ENCODE measurements at places on chromosomes 2 and 18.

- DNase-seq: no peak
Observed at GRCh38 chr2:101041413-101041812, 39.3 kb downstream of the RPL31 start.

GRCh38 chr2:120658042-120658769 is 77.5 kb upstream of the GLI2 start:
- no peak for DNase-seq

DNA sequence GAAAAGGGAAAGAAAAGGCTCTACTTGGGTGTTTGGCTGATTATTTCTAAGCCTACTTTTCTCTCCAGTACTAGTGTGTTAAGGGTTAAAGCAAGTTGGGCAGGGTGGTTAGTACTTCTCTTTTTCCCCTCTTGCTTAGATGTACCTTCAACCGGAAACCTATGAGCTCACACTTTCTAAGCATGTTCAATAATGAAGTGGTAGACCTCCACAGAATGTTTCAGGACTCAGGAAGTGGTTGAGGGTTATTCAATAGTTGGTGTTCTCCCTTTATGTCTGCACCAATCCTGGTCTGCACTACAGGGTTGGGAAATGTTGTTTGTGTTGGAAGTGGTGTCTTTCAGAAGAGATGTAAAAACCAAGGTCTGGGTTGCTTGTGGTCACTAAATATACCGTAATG is 137.1 kb downstream of the ZEB2 start:
- no peak for DNase-seq

DNA sequence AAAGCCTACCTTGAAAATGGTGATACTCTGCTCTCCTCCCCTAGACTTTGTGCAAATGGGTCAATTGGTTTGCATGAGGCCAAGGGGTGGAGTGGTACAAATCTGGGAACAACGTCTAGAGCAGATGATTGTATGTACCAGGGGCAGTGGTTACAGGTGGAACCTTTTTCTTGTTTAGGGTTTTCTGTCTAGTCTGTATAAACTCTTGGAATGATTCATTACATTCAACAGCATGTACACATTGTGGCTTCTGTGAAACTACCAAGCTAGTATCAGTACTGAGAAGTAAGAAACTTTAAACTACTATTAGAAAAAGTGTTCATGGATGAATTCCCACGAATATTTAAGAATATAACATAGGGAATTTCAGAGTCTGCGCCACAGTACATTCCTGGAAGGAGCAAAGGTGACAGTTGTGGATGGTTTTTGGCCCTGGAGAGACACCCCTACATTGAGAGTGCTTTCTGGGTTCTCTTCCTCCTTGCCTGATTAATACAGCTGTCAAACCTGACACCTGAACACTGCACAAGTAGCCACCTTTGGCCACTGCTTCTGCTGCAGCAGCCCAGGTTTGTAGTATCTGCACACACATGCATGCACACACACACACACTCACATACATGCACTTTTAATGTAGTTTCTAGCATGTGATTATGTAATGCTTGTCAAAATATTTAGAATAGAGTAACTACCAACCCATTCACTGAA is 30.0 kb downstream of the CFAP221 start:
- DNase-seq: no peak

GRCh38 chr2:11807156-11808015 is 61.0 kb downstream of the LPIN1 start:
- DNase-seq: no peak

GRCh38 chr2:175309799-175310198 is 128.3 kb upstream of the ATP5MC3 start:
- peak; percentile 69 for DNase-seq

DNA sequence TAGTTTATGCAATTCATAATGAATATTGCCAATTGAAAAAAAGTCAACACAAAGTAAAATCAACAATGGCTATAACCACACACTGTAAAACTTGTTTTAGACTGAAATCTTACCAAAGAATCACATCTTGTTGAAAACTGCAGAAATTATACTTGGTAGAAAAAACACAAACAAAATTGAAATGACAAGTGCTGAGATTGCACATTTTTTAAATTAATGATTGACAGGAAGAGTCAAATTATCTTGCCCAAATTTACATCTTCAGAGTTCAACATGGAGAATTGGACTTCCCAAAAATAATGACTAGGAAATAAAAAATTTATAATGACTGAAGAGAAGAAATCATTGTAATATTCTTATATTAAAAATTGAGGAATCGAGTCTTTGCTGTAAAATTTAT is 84.6 kb upstream of the TTC39C start:
- no peak for DNase-seq

DNA sequence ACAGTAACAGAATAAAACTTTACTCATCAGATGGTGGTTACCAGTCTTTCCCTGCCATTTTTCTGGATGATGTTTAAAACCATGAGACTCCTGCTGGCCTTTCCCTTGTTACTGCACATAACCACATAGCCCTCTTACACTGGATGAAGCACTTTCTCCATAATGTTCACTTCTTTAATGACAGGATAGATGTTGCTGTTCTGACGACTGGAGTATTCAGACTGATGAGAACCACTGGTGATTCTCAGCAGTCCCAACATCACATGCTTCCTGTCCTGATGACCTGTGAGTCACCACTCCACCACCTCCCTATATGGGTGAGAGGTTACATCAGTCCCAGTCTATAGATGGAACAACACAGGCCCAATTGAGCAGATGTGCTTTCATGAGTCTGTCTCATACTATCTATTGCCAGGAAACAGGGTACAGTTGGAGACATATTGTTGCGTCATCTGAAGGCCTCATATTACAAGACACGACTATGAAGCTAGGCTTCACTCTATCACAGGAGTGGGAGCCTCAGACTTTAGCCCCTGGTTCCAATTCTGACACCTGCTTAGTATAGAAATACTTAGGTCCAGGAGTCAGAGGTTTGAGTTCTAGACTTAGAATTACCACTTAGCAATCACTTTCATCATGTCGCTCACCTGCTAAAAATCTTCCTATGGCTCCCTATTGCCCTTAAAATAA is 145.7 kb upstream of the KLF7 start:
- no peak for DNase-seq

DNA sequence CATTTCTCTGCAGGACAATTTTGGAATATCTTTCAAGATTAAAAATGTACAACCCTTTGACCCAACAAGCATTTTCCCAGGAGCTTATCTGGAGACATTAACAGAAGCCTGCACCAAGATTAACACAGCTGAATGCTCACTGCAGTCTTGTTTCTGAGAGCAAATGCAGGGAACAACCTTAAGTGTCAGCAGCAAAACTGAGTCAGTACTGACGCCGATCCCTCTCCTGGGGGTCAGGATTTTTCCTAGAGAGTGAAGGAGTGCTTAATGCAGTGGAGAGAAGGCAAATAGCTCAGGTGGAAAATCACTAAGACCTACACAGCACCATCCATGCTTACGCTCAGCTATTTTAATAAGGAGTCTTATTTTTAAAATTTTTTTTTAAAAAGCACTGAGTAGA is 42.8 kb upstream of the SGPP2 start:
- DNase-seq: no peak

GRCh38 chr2:202158796-202159195 is 79.6 kb downstream of the SUMO1 start:
- peak; percentile 21 for DNase-seq

DNA sequence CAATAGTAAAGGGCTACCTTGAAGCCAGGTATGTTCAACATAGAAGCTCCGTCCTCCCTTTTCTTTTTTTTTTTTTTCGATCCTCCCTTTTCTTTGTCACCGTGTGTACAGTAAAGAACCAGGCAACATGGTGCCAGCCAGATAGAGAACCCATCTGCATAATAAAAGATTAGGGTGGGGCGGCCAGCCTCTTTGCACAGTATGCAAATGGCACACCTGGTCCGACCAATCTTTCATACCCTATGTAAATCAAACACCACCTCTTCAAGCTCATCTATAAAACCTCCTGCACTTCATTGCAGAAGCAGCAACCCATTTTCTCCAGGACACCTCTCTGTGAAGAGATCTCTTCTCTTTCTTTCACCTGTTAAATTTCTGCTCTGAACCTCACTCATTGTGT is 7.3 kb upstream of the WDR33 start:
- DNase-seq: no peak

GRCh38 chr2:62785810-62786597 is 80.5 kb downstream of the EHBP1 start:
- no peak for DNase-seq

DNA sequence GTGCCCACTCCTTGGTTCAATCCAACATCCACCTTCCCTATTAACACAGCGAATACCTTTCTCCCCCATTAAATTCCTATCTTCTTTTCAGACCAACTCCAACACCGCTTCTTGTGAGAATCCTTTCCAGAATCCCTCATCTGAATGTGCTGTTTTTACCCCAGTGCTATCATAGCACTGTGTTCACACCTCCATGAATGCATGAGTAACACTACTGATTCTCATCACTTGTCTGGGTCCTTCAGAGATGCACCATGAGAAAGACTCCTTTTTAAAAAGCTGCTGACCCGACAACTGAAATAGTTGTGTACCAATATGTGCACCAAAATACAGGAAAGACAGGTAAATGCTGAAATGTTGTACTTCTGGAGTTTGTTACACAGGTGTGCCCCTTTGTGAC is 18.8 kb downstream of the MGAT4A start:
- no peak for DNase-seq

DNA sequence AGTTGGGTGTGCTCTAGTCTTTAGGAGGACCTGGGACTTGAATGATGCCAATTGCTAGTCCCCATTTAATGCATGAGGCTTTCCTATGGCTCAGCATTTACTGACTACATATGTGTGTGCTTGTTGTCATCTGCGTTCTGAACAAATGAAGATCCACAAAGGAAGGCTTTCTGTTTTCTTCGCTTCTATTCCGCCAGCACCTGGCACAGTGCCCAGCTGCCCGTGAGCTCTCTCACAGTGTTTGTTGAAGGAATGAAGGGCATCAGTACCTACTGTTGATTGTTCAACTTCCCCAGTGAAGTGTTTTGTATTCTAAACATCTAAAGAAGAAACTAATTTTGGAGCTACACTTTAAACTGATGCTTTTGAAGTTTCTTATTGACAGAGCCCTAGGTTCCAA is 122.4 kb upstream of the LINC00305 start:
- DNase-seq: peak; percentile 87

DNA sequence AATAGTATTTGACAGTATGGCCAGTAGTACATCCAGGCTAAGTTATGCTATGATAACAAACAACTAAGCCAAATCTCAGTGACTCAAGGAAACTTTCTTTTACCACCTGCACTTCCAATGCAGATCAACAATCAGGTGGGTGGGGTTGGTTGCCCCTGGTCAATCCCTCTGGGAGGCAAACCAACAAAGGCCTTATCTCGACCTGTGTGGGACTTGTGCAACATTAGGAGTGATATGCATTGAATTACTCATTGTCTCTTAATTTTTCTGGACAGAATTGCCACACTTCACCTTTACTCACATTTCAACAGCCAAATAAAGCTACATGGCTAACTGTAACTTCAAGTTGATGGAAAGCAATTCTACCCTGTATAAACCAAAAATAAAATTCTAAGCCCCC is 1049.3 kb upstream of the CDH2 start:
- no peak for DNase-seq

GRCh38 chr2:241885291-241885945 is 15.9 kb downstream of the RTP5 start:
- no peak for DNase-seq

DNA sequence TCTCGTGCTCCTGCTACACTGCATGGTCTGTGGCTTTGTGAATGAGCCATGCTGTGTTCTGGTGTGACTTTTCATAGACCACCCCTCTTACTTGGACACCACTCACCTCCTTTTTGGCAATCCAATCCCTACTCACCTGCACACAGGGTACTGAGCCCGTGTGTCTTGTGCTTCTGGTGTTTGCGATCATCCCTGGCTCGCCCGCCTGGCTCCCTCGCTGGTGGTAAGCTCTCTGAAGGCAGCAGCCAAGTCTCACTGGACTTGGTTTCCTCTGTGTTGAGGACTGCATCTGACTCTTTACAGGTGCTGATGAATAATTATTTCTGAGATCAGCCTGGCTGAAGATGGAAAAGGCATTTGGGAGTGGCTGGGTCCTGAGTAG is 276.8 kb downstream of the TSN start:
- no peak for DNase-seq

DNA sequence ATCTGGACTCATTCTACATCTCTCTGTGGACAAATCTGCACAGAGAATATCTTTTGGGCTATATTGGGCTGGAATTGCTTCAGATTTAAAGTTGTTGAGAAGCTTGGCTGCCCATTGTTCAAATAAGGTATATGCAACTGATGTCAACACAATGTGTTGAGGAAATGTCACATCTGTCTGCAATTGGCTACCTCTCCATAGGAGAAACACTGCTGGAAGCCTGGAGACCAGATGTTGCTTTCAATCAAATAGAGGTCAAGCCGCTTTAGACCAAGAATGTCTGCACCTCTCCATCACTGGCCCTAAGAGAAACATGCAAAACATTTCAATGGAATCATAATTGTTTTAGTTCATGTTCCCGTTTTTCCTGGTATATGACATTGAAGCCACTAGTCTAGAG is 720.2 kb downstream of the SLC4A3 start:
- no peak for DNase-seq
